ENCODE measurements at places on chromosomes 12 and 14.

GRCh38 chr12:125346362-125346761 lies 281.1 kb downstream of the AACS start:
- no peak for DNase-seq

GRCh38 chr12:6065863-6066199 lies 58.6 kb downstream of the VWF start:
- DNase-seq = no peak

DNA sequence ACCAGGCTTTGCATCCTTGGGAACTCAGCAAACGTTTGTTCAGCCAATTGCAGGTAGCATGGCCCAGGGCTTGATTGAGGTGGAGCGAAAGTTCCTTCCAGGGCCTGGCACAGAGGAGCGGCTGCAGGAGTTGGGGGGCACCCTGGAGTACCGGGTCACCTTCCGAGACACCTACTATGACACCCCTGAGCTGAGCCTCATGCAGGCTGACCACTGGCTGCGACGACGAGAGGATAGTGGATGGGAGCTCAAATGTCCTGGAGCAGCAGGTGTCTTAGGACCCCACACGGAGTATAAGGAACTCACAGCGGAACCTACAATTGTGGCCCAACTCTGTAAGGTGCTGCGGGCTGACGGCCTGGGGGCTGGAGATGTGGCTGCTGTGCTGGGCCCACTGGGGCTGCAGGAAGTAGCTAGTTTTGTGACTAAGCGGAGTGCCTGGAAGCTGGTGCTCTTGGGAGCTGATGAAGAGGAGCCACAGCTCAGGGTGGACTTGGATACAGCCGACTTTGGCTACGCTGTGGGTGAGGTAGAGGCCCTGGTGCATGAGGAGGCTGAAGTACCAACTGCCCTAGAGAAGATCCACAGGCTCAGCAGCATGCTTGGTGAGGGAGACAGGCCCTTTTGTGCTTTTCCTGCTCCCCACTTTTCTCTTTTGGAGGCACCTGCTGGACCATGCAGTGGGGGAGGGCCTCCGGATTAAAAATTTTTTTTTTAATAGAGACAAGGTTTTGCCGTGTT lies 799 bp downstream of the THTPA start:
- no peak for DNase-seq

GRCh38 chr12:107418981-107419380 lies 266.6 kb upstream of the PWP1 start:
- DNase-seq = no peak

DNA sequence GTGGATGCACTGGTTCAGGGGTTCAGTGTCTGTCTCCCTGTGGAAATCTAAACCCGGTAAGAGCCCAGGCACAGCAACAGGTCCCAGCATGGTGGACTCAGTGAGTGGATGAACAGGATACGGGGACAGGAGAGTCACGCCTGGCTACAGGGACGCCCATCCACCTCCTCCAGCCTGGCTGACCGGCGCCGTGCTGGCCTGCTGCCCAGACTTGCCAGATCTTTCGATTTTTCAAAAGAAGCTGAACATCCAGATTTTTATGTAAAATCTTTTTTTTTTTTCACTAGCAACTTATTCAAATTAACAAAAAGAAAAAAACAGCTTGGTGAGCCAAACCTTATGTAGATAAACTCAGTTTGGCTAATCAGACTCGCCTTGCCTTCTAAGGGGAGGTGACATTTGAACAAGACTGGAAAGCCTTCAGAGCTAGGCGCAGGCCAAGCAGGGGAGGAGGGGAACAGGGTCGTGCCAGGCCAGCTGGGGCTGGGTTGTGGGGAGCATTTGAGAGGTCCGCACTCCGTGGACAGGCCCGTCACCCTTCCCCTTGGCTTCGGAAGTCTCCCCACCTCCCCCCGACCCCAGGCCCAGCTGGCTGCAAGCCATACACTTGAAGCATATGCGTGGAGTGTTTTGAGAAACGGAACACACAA lies 87.8 kb upstream of the NCOR2 start:
- peak; percentile 33 for DNase-seq

- no peak for DNase-seq
Observed at GRCh38 chr14:99191395-99192027, 80.5 kb downstream of the BCL11B start.

GRCh38 chr12:124548854-124549378 lies 18.5 kb downstream of the NCOR2 start:
- DNase-seq = no peak

GRCh38 chr12:28780960-28781359 lies 368.1 kb upstream of the FAR2 start:
- no peak for DNase-seq

DNA sequence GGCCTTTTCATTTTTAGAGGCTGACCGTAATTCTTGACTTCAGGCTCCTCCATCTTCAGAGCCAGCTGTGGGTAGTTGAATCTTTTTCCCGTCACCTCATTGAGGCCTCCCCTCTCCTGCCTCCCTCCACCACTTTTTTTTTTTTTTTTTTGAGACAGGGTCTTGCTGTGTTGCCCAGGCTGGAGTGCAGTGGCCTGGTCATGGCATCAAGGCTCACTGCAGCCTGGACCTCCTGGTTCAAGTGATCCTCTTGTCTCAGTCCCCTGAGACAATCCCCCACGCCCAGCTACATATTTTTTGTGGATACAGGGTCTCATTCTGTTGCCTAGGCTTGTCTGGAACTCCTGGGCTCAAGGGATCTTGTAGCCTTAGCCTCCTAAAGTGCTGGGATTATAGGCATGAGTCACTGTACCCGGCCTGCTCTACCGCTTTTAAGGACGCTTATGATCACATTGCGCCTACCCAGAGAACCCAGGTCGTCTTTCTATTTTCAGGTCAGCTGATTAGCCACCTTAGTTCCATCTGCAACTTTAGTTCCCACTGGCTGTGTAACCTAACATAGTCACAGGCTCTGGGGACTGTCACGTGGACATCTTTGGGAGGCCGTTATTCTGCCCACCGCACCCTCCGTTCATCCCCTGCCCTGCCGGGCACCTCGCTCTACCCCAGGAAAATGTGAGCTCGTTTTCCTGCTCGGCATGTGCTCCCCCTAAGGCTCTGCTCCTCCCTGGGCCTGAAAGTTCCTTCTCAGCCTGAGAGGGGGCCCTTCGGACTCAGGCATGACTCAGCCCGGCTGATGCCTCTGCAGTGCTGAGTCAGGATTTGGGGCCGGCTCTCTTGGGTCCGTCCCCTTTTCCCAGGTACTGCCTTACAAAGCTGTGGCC lies 13.4 kb downstream of the TNFAIP2 start:
- peak; percentile 71 for DNase-seq

- DNase-seq = peak; percentile 55
Observed at GRCh38 chr14:74980731-74981461, 21.8 kb upstream of the EIF2B2 start.

DNA sequence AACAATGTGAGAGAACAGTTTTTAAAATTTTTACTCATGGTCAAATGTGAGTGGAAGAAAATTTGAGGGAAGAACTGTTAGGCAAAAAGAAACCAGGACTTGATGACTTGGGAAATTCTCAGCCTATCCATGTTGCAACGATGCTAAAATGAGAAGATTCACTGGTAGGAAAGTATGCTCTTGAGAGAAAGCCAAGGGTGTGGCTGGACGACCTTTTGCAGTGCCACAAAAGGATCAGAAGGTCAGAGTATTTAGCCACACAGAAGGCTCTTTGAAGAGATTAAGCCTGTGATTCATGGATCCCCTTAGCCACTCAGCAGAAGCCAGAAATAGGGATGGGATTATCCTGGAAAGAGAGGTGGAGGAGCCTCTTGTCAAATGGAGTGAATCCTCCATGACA lies 336.8 kb downstream of the LRIG3 start:
- DNase-seq = no peak

- DNase-seq = no peak
Observed at GRCh38 chr12:32398181-32398580, 1.2 kb upstream of the FGD4 start.

- no peak for DNase-seq
Observed at GRCh38 chr14:103360548-103360947, 24.7 kb upstream of the MARK3 start.

DNA sequence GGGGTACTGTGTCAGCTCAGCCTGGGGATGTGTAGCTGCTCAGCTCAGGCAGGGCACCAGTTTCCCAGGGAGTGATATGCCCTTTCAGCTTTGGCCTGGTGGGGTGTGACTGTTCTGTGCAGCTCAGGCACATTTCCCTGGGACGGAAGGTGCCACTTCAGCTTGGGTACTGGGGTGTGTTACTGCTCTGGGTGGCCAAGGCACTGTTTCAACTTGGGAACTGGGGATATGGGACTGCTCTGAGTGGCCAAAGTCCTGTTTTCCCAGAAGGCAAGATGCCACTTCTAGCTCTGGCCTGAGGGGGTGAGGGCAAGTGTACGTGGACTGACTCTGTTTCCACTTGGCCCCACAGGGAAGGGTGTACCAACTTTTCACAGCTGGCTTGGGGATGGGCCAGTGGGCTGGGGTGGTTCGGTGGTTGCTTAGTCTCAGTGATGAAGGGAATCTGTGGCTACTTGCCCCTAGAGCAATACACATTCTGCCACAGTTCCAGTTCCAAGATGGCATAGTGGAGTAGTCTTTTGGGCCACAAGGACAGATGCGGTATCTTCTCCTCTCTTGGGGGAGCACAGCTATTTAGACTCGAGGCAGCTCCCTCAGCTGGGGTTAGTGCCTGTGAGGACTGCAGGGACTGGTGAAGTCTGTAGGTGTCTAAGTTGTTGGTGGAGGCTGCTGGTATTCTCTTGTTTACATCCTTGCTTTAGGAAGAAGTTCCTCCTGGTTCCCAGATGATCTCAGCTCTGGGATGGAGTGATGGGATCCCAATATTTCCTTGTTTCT lies 26.4 kb downstream of the TBC1D15 start:
- DNase-seq = no peak

DNA sequence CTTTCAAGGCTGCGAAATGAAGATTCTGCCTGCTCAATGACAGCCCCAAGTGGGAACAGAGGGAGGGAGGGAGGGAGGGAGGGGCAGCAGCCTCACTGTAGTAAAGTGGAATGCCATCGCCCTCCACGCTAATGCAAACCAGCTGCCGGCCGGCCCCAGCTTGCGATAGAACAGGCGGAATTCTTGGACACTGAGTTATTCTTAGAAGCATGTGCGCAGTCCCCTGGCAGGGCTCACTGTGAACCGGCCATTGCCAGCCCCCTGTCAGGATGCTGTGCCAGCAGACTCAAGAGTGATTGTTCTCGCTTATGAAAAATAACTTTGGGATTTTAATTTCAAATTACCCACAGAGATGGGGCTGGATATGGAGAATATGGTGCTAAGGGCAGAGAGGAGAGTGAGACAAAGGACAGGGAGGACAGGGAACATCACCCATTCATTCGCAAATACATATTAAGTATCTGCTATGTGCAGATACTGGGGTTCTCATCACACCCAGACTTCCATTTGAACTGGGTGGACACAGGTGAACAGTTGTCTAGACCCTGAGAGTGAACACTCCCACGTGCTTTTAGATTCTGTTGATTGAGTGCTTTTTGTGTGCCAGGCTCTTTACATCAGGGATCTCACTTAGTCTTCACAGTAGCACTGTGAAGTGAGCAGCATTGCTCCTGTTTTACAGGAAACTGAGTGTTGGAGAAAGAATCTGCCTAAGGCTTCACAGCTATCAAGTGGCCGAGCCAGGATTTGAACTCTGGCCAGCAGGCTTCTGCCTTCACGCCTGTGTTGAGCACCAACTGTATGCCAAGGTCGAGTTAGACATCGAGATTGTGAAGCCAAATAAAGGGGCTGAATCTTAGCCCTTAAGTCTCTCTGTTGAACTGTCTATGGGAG lies 192.9 kb downstream of the C12orf75 start:
- DNase-seq = no peak

- DNase-seq = no peak
Observed at GRCh38 chr12:22530-23201, 43.9 kb upstream of the IQSEC3 start.

DNA sequence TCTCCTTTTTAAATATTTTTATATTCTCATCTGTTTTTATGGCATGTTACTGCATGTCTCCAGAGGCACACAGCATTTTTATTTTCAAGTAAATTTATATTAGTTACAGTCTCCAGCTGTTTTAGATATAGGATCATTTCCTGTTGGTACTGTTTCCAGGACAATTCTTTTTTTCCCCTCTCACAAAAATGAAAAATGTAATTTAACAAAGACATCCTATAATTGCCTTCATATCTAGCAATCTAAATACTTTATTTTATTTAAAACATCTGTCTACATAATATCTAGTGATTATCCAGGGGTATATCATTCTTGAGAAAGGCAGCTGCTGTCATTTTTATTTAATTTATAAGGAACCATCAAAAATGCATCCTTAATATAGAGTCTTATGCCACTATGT lies 272.4 kb upstream of the NPAS3 start:
- no peak for DNase-seq

DNA sequence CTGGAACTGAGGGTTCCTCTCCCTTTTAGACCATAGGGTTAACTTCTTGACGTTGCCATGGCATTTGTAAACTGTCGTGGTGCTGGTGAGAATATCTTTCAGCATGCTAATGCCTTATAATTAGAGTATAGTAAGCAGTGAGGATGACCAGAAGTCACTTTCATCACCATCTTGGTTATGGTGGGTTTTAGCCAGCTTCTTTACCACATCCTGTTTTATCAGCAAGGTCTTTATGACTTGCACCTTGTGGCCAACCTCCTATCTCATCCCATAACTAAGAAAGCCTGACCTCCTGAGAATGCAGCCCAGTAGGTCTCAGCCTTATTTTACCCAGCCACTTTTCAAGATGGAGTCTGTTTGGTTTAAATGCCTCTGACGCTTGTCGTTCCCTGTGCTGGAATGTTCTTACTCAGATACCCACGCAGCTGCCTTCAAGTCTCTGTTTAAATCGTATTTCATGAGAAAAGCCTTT lies 44.2 kb downstream of the BBS10 start:
- no peak for DNase-seq

GRCh38 chr12:90773491-90773890 lies 181.5 kb downstream of the CCER1 start:
- DNase-seq = no peak

DNA sequence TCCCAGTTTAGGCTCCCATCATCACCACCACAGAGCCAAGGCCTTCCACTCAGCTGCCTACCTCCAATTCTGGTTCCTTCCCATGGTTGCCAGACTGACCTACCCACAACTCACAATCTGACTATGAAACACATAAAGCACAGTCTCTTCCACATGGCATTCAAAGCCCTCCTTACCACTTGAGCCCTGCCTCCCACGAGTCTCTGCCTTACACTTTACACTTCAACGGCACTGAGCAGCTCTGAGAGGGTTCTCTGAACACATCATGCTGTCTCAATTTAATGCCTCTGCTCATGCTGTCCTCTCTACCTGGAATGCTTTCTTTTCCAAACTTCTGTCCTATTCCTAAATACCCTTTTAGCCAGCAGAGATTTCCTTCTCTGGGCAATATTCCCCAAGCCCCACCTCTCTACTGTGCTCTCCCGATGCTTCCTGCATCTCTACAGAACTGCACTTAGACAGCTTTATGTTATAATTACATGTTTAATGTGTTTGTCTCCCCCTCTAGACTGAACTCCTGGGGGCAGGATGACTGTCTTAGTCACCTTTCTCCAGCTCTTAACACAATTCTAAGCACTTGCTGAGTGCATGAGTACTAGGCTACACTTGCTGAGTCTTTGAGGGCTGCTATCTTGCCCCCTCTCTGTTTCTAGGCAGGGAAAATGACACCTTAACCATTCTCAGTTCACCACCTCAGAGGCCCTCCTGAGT lies 23.5 kb downstream of the FMNL3 start:
- DNase-seq = no peak

All from WTC11 (cell line).